ENCODE measurements at places on chromosomes 2 and 18.

DNA sequence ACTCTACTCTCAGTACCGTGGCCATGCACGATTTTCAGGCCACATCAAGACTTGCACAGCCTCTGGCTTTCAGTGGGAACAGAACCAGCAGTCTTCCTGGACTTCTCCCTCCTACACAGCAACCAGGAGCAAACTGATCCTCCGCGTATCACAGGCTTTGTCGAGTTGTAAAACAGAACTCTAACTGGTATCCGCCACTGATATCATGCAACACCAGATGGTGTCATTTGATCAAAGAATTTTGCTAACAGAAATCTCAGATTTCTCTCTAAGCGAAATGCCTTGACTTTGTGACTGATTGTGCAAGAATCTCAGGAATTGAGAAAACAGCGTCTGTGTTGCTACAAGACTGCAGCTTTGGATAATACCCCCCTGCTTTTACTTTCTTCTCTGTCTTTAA is 85.7 kb downstream of the COPS8 start:
- no peak for DNase-seq

DNA sequence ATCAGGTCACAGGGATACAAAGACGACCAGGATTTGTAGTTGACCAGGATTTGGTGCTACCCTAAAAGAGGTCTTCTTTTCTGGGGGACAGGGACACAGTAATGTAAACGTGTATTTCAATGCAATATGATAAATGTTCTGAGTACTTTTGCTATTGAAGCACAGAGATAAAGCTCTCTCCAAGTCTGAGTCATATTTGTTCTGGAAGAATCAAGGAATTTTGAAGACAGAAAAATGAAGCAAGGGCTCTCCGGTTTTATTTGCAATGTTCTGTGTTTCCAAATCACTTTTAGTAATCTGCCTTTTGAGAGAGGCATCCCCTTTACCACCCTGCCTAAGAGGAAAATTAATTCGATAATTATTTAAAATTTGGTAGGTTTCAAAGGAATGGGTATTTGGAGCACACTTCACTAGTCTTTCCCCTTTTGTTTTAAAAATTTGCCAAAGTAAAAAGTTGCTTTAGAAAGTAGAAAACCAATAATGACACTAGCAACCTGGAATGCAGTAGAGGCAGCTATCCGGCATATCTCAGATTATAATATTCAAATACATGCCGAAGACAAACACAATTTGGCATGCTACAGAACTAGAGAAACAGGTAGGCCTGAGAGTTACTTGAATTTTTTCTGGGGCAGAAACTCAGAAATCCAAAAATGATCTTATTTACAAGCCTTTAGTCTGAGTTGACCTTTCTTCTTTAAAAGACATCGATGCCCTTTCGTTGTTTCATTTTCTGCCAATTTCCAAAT is 82.7 kb downstream of the MREG start:
- DNase-seq, result no peak

DNA sequence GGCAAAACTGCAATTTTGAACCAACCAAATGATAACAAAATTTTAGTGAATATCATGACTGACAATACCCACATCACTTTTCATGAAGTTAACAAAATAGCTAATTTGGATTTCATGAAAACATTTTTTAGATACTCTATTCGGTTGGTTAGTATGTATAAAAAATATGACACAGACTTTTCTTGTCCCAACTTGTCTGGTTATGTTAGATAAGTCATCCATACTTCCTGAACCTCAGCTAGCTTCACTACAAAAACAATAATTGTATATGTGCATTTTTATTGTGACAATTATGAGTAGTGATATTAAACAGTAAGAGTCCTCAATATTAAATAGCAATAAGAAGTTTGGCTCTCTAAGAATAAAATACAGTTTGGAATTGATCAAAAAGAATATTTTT is 408.1 kb upstream of the DSEL start:
- DNase-seq, result no peak

DNA sequence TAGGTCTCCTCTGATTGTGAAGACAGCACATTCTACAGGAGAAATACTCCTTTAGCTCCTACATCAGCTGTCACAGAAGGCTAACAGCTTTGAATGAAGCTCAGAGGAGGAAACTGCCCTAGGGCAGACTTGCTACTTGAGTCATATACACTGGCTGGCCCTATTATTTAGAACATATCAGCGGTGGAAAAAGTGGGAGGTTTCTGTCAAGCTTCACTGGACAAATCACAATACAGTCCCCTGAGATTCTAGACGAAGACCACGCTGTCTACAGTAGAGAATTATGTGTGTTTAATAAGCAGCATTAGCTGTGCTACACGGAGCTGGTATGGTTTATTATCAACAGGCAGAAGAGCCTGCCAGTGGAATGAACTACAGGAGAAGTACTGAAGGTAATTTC is 230.9 kb upstream of the FSIP2 start:
- no peak for DNase-seq

DNA sequence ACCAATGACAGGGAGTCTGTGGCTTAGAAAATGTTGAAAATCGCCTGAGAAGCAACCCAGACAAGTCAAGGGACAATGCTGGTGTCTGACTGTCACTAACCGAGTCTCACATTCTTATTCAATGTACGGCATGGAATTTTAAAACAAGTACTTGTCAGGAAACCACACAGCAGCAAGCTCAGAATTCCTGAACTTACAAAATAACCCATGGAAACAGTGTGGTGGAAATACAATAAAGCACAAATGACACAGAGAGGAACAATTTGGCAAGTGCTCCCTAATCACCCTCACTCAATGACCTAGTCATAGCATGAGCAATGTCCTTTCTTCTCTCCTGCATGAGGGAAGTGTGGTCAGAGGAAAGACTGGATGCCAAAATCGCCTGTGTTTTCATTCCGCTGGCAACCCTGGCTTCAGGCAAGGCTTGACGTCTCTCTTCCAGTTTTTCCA is 154.0 kb downstream of the SATB2 start:
- DNase-seq, result no peak

DNA sequence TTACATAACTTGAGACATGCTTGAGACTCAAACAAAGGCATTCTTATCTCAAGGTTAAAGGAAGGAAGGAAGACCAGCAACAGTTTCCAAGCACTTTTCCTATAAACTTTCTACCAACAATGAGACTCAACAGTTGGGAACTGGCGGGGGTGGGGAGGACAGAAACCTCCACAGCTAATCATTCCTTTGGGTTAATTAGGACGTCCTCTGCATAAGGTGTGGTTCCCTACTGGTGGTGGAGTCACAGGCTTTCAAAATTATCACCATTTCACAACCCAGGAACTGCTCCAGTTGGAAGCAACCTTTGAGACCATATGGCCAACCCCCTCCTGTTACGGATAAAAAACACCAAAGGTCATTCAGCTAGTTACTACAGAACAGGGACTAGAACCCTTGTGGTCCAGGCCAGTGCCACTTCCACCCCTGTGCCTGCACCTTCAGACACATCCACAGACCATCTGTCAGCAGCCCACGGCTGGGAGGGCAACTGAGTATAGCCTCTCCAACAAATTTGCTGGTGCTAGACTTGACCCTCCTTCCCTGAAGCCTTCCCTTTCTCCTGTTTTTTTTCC is 30.1 kb upstream of the ATL2 start:
- DNase-seq, result no peak
